T-helper 17 cell (primary cell): ENCODE measurements at places on chromosomes 2 and 18.

GRCh38 chr2:229851870-229852269, 69.9 kb downstream of the TRIP12 start:
- no peak for DNase-seq

- DNase-seq, result no peak
Observed at GRCh38 chr2:184849516-184849915, 251.2 kb downstream of the ZNF804A start.

GRCh38 chr2:113054066-113054465, 1.4 kb upstream of the IL36B start:
- DNase-seq, result no peak

DNA sequence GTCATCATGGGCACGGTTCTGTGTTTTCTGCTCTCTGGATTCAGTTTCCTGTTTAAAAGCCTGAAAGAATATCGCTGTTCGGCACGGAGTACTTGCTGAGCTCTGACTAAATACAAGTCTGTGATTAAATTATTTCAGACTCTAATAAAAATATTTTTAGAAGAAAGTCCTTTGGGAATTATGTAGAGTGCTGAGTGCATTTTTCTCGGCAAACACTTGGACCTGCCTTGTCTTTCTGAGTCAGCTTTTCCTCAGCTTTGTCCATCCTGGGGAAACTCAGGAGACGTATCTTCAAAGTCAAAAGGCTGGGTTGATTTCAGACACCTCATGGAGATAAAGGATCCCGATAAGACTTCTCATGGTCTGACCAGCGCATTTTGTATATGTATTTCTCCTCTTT, 45.9 kb downstream of the IL1R2 start:
- DNase-seq, result no peak

DNA sequence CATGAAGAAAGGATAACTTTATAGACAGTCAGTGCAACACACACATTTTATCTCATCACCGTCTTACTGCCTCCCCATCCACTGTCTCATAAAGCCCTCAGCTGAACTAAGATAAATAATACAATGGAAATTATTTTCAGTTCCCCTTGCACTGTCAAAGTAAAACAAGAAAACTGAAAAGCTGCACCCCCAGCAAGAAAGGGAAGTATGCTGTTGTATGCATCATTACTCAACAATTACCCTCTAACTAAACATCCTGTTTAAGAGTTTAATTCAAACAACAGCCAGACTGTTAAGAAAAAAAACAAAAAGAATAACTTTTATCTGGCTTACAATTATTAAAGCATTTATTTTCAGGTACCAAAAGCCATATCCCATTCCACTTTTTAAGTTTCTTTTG, 25.0 kb downstream of the MPPE1 start:
- DNase-seq, result no peak

- DNase-seq, result peak; percentile 61
Observed at GRCh38 chr18:47772374-47773248, 157.8 kb downstream of the SMAD2 start.

DNA sequence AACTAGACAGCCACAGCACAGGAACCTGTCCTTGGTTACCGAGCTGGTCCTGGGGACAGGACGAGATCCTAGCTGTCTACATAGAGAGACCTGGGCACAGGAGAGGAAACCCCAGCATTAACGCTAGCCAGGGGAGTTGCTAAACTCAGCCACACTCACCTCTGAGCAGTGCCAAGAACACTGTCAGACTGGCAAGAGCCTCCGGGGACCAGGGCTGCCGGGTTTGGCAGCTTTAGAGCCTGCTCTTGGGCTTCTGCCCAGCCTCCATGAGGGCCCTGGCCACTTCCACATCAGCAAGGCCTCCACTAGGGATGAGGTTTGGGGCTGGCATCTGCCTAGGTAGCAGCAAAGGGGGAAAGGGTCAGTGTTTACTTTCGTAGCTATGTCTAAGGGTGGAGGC, 6.7 kb downstream of the TMBIM1 start:
- no peak for DNase-seq

- no peak for DNase-seq
Observed at GRCh38 chr2:12070581-12070980, 324.1 kb downstream of the LPIN1 start.
